ENCODE measurements at places on chromosomes 5 and 9. TPM values are rescaled to one million over a fixed set of nuclear protein-coding genes. Genes with fewer than 3 reads are reported as not detected.

DNA sequence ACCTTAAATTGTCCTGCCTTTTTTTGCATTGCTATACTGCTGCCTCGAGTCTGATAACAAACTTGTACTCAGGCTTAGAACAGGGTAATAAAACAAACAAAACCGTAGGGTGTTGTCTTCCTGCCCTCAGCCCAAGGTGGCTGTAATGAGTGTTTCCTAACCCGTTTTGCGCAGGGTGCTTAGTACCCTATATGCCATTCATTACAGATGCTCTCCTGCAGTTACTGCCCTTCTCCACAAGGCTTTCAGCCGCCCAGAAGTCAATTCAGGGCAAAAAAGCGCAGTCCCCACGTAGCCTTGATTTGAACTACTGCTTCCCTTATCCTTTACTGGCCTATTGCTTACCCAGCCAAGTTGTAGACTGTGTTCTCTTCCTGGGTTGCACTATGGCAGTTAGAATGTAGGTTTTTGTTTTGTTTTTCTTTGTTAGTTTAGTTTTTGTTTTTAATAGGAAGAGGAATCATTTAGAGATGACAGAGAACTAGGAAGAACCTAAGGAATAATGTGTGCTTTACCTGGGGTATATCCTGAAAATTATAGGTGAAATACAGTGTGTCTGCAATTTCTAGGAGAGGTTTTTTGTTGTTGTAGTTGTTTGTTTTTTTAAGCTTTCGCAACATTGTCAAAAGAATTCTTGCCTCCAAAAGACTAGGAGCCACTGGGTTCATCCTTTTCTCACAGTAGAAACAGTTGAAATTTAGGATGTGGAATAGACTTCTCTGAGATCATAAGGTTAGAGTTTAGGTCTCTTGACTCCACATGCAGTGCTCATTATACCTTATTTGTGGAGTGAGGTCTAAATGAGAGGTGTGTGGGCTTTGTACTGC, 1.3 kb downstream of the HMGXB3 start:
- peak overlapping the region; percentile 88 for H3K27ac ChIP-seq
- H3K27me3 ChIP-seq = no peaks in the 10 kb centered on the region
- peak overlapping the region; percentile 90 for H3K4me3 ChIP-seq
- H3K4me1 ChIP-seq = peaks cover 21% of the 10 kb centered on the region
- peak; percentile 21 for DNase-seq

GRCh38 chr5:14008819-14009311, 64.4 kb upstream of the DNAH5 start:
- DNase-seq = peak; percentile 63
- no peak overlapping the region for H3K4me3 ChIP-seq
- H3K27ac ChIP-seq = peak overlapping the region; percentile 52
- H3K4me1 ChIP-seq = peaks cover 11% of the 10 kb centered on the region
- H3K27me3 ChIP-seq = no peaks in the 10 kb centered on the region

- no peaks in the 10 kb centered on the region for H3K4me1 ChIP-seq
- no peaks in the 10 kb centered on the region for H3K36me3 ChIP-seq
- H3K27me3 ChIP-seq = no peaks in the 10 kb centered on the region
- no peak overlapping the region for H3K4me3 ChIP-seq
- no peak overlapping the region for H3K27ac ChIP-seq
Measured at GRCh38 chr5:38723426-38723825, 122.4 kb upstream of the OSMR start.

PAIP1 gene
- 99.5 TPM for total RNA-seq

GRCh38 chr9:109910671-109911518, 130.9 kb downstream of the PALM2AKAP2 start:
- no peak overlapping the region for H3K4me3 ChIP-seq
- peaks cover 27% of the 10 kb centered on the region for H3K4me1 ChIP-seq
- peak overlapping the region; percentile 47 for H3K27ac ChIP-seq
- no peaks in the 10 kb centered on the region for H3K27me3 ChIP-seq

DNA sequence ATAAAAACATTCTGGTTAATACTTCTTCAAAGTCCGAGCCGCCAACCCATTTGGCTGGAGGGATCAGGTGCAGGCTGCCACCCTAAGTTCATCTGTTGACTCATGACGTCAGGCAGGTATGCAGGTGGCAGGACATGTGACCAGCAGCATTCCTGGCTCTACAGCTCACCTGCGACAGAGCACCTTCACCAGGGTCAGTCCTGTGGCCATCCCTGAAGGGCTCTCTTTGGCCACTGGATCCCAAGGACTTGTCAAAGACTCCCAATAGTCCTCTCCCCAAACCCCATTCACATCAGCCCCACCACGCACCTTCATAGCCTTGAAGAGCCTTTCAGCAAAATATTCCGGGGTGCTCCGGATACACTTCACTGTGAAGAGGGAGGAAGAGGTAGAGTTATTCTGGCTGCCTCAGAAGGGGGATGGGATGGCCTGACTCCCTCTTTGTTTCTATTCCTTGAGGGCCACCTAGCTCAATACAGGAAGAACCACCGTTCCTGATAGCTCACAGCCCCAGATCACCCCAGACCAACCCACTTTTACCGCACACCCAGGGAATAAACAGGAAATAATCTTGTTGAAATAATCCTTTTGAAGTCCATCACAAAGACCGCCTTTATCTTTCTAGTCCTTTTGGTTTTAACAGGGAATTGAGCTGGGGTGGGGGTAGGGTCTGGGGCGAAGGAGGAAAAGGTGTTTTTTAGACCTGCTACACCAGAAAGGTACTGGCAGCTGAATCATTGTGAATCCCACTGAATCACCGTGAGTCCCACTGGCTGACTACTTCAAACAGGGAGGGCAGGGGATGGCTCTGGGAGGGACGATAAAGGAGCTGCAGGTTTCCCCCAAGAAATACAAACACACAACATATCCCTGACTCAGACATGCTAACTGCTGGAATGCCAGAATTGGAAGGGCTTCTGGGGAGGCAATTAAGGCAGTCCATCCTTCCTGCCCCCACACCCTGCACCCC, 26.4 kb downstream of the ANXA6 start:
- H3K36me3 ChIP-seq = peaks cover 67% of the 10 kb centered on the region
- no peak overlapping the region for H3K4me3 ChIP-seq
- no peaks in the 10 kb centered on the region for H3K4me1 ChIP-seq
- DNase-seq = no peak

DNA sequence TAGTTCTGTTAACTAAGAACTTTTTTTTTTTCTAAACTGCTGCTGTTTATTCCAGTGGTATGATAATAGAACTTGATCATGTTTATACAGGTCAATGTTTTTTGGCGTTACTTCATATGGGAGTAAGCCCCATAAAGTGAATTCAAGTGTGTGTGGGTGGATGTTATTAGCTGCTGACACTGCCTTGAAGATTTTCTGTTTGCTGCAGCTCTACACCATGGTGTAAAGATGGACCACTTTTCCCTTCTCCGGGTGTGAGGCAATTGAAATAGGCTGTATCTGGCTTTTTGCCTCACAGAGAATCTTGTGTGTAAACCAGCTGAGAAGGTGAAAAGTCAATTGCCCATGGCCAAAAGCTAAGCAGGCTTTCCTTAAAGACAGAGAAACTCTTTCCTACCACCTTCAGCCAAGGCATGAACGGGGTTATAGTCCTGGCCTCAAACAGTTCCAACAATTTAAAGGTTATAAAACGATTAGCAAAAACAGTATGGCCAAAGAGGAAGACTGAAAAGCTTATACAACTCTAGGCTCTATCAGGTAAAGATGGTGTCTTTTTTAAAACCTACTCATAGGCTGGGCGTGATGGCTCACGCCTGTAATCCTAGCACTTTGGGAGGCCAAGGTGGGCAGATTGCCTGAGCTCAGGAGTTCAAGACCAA, 33.9 kb upstream of the ABCA1 start:
- no peak overlapping the region for H3K4me3 ChIP-seq
- no peaks in the 10 kb centered on the region for H3K27me3 ChIP-seq
- H3K36me3 ChIP-seq = no peaks in the 10 kb centered on the region
- no peak for DNase-seq

DNA sequence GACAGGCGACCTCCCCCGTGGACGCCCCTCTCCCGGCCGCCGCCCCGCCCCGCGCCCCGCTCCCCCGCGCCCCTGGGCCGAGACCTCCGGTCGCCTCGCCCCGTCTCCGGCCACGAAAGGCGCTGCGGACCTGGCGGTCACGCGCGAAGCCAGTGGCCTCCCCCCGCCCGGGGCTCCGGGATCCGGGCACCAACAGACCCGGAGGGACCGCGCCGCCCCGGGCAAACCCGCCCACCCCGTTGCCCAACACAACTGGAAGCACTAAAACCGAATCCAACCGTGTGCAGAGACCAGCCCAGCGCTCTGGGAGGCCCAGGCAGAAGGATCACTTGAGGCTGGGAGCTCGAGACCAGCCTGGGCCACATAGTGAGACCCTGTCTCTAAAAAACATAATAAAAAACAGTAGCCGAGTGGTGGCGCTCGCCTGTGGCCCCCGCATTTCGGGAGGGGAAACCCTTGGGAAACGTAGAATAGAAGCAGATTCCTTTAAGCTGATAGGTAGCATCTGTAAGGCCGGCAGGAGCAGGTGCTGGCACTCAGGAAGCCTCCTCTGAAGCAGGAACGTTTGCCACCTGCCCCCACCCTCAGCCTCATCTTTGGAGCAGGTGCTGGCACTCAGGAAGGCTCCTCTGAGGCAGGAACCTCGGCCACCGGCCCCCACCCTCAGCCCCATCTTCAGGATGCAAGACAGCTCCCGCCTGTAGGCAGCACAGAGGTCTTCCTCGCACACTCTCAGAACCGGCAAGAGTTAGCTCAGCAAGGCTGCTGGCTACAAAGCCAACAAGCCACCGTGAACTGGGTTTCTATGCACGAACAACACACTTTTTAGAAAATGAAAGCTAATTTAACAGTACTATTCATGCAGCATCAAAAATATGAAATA, 4.6 kb upstream of the SLC9A3 start:
- no peak for DNase-seq
- peaks cover 15% of the 10 kb centered on the region for H3K4me1 ChIP-seq
- no peak overlapping the region for H3K27ac ChIP-seq
- peaks cover 24% of the 10 kb centered on the region for H3K27me3 ChIP-seq
- H3K36me3 ChIP-seq = no peaks in the 10 kb centered on the region

ADRA1B gene
- 1.2 TPM for total RNA-seq

GRCh38 chr9:85610074-85610860, 131.5 kb downstream of the AGTPBP1 start:
- no peaks in the 10 kb centered on the region for H3K27me3 ChIP-seq
- peaks cover 3% of the 10 kb centered on the region for H3K4me1 ChIP-seq
- no peak overlapping the region for H3K27ac ChIP-seq
- no peaks in the 10 kb centered on the region for H3K36me3 ChIP-seq
- H3K4me3 ChIP-seq = no peak overlapping the region

DNA sequence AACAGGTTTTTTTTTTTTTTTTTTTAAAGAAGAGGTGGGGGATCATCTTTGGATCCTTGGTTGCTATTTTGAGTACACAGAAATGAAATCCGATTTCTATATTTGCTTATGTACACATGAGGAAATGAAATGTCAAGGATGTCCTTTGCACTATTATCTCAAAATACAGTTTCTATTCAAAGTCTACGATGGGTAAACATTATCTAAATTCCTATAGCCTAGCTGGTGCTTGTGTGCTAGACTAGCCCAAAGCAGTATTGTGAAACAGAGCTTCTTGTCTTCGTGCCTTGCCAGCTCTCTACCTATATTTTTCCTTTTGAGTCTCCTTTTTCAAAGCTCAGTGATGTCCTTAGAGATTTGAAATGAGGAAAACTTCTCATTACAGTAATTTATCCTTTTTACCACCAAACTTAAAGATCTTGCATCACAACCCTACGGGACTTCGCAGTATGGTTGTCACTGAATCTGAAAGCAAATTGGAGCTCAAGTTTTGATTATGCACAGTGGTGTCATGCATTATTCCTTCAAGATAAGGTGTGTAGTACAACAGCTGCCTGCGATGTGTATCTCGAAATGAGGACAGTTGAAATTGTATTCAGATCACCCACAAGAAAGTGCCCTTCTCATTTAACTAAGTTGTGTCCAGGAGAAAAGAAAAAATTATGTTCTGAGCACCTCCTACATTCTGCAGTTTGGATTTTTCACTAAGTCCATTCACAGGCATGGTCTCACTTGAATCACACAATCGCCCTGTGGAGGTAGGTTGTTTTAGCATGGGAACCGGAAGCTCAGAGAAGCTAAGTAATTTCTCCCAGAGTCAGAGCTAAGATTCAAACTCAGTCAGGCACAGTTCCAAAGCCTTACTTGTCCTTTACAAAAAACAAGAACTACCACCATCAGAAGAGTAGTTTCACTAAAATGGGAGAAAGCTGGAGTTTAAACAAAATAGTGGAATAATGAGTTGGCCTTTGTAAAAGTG, 379.0 kb downstream of the GLIS3 start:
- no peak for DNase-seq
- no peak overlapping the region for H3K4me3 ChIP-seq
- H3K4me1 ChIP-seq = peaks cover 13% of the 10 kb centered on the region
- no peak overlapping the region for H3K27ac ChIP-seq

- no peaks in the 10 kb centered on the region for H3K36me3 ChIP-seq
- no peaks in the 10 kb centered on the region for H3K27me3 ChIP-seq
- no peak for DNase-seq
- H3K4me1 ChIP-seq = peaks cover 11% of the 10 kb centered on the region
Measured at GRCh38 chr5:156037151-156037909, 289.6 kb upstream of the SGCD start.

DNA sequence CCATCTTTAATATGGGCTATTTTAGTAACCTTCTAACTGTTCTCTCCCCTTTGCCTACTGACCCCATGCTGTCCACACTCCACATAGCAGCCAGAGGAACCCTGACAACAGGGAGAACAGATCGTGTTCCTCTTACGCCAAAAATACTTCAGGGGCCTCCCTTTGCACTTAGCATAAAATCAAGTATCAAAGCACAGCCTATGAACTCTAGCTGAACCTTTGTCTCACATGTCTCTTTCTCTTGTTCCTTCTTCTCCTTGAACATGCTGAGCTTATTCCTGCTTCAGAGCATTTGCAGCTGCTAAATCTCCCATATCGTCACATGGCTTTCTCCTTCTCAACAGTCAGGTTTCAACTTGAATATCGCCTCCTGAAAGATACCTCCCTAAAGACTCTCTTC, 698.8 kb upstream of the C9orf72 start:
- no peak for DNase-seq
- H3K27ac ChIP-seq = no peak overlapping the region
- H3K4me1 ChIP-seq = peaks cover 3% of the 10 kb centered on the region
- H3K36me3 ChIP-seq = no peaks in the 10 kb centered on the region
- no peak overlapping the region for H3K4me3 ChIP-seq
- no peaks in the 10 kb centered on the region for H3K27me3 ChIP-seq

STPG3 gene
- total RNA-seq = not detected

SNCAIP gene
- total RNA-seq = 12.8 TPM

NPR3 gene
- 25.4 TPM for total RNA-seq

DNA sequence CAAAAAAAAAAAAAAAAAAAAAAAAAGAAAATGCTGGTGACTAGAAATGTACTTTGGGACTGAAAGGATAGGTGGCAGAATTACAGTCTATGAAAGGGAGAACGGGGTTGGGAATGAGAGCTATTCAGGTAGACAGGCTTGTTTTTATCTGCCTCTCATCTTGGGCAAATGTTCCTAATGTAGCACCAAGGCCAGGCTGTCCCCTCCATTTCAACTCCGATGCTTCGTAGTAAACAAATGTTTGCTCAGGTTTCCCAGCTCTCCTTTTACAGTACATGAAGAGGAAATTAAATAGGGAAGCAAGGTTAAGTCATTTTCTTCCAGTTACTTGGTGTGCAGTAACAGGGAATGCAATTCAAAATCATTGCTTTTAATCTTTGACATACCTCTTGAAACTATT, 4.4 kb upstream of the BASP1 start:
- no peak for DNase-seq
- H3K4me3 ChIP-seq = no peak overlapping the region
- no peak overlapping the region for H3K27ac ChIP-seq

All from thyroid gland (tissue), 4 donors.